ENCODE measurements at places on chromosomes 1 and 21.

DNA sequence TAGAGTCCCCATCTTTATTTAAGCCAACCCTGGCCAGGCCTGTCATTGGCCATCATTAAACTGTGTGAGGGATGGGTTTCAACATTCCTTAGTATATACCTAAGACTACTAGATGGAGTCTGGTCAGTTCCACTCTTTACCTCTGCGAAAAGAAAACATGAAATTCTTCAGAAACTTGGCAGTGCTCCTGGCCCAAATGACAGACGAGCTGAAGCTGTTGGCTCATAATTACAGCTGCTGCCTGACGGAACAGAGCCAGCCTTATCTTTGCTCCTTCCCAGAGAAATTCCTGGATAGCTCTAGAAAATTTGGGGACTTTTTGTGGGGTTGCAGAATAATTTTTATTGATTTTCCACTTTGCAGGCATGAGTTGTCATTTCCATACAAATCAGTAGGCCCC, 30.4 kb downstream of the NPHS2 start:
- DNase-seq, result no peak

GRCh38 chr1:7752512-7753417, 18.3 kb upstream of the VAMP3 start:
- DNase-seq, result no peak

DNA sequence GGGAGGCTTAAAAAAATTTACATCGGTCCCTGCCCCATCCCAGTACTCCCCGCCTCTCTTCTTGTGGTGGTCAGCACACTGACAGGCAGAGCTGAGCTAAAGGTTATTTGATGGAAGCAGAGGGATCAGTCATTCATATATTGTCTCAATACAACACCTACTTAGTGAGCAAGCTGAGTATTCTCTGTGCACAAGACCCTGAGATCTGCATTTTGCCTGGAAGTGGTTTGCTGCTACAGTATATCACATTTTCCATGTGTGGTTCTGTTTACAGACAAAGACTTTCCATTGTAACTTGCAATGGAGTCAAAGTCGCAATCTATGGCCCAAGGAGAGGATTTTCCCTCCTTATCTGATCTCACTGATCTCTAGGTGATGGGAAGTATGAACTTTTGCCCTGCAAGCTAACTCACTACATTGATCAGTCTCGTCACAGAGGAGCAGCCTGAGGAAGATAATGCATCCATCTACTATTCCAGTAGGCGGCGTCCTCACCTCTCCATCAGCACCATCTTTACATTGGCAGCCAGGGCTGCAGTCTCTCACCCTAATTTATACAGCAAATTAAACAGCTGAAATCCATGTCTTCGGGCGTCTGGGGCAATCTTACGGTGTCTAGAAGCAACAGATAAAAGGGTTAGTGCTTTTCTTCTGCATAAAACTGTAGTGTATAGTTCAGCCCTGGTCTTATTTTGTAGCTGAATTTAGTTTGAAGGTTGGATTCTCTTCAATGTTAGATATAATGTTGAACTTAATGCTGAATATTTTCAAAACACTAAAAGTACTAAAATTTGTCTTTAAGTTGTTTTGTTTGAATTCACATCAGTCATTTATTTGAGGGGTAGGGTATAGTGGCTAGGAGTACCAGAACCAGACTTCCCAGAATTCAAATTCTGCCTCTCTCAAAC, 3.2 kb upstream of the TRAF5 start:
- no peak for DNase-seq

DNA sequence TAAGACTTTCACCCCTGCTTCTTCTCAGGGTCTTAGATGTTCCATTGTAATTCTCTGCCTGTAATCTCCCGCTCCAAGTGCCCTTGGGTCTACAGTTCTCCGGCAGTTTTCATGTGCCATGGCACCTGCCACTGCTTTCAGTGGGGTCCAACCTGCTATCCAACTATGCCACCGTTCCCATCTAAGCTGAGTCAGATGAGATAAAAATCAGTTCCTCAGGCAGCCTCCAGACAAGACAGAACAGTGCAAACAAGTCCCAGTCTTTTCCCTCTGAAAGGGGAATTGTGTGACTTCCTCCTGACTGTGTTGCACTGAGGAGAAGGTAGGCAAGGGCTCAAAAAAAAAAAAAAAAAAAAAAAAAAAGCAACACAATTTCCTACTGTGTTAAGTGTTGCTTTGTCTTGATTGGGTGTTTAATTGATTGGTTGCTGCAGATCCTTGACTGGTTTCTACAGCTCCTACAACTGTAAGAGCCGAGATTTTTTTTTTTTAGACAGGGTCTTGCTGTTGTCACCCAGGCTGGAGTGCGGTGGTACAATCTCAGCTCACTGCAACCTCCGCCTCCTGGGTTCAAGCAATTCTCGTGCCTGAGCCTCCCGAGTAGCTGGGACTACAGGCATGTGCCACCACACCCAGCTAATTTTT, 50.7 kb downstream of the EBNA1BP2 start:
- no peak for DNase-seq

GRCh38 chr1:7852804-7853683, at the start of gene UTS2:
UTS2 (minus strand) TSS chr1:7853065; CDS start chr1:7853003, 62 bp downstream.
- DNase-seq, result no peak

DNA sequence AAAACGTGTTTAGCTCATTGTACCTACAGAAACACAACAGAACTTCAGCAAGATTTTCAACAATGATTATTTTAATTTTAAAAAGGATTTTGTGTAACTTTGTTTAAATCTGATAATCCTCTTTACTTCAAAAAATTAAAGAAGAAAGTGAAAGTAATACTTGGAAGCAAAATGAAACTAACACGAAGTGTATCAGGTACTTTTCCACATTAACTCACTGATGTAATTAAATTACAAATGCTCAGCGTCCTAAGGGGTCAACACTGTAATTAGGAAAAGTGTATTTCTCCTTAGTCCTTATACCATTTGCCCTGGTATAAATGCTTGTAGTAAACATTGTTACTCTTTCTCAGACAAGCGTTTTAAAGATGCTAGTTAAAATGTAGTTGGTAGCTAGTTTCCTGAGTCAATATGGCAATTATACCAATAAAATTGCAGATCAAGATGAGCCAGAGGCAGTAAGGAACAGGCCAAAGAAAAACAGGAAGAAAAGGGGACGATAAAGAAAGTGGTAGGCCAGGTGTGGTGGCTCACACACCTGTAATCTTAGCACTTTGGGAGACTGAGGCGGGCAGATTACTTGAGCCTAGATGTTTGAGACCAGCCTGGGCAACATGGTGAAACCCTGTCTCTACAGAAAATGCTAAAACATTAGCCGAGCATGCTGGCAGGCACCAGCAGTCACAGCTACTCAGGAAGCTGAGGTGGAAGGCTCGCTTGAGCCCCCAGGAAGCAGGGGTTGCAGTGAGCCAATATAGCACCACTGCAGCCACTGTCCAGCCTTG, 553.0 kb downstream of the SMYD3 start:
- DNase-seq, result no peak

Measured in stimulated activated CD8-positive, alpha-beta memory T cell treated with anti-CD3 and anti-CD28 coated beads, Interleukin-12 subunit alpha, Interleukin-12 subunit beta, amount 100 ng/mL, for 4 hours (primary cell).